Activated T-cell treated with anti-CD3 and anti-CD28 coated beads for 4 hours (primary cell): ENCODE measurements at places on chromosomes 12 and 14.

- no peak for DNase-seq
These were observed 55.5 kb upstream of the DYRK2 start for GRCh38 chr12:67593041-67593440.

DNA sequence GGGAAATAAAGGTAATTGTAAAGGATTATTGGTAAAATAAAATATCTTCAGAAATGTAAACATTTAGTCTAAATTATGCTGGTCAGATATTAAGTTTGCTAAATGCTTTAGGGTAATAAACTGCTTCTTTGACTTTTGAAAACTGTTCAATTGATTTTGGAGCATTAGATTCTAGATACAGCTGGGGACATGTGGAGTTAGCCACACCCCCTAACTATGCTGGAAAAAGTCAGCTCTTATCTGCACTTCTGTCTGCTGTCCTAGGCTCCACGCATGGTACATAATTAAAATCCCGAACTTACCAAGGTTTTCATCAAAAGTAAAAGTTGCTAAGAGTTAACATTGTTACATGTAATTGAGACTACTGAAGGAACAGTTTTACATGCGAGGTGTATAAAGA, 78.8 kb downstream of the ITPR2 start:
- DNase-seq = no peak

- DNase-seq = no peak
These were observed 103.4 kb downstream of the PAWR start for GRCh38 chr12:79587368-79587767.

DNA sequence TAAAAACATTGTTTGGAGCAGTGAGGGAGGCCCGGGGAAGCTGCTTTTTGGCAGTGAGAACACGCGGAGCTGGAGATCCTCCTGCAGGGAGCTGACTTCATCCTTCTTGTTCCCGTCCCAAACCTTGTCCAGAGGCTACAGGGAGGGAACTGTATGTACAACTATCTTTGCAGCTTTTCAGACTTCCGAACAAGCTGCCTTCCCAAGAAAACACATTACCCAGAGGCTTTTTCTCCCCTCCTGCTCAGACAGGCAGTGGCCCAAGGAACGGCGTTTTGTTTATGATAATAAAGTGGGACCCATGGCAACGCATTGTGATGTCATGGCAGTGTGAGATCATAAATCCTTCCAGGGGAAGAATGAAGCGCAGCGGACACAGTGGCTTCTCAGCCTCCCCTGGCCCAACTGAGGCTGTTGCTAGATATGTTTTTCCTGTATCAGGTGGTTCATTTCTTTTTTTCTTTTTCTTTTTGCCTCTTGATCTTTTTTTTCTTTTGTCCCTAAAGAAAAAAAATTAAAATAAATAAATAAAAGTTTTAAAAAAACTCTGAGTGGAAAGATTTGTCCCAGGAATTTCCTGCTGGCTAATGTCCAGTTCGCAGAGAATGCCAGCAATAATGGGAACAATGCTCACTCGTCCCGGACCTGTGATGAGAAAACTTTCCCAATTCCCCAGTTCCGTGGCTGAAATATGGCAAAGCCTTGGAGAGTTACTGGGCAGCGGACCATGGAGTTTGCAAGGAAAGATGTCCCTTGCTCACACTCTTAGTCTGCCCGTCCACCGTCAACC, 103.4 kb upstream of the MAP1LC3B2 start:
- no peak for DNase-seq

- DNase-seq = no peak
These were observed 17.9 kb upstream of the EML1 start for GRCh38 chr14:99775351-99775750.

GRCh38 chr12:113262710-113263109, 41.4 kb downstream of the TPCN1 start:
- no peak for DNase-seq

DNA sequence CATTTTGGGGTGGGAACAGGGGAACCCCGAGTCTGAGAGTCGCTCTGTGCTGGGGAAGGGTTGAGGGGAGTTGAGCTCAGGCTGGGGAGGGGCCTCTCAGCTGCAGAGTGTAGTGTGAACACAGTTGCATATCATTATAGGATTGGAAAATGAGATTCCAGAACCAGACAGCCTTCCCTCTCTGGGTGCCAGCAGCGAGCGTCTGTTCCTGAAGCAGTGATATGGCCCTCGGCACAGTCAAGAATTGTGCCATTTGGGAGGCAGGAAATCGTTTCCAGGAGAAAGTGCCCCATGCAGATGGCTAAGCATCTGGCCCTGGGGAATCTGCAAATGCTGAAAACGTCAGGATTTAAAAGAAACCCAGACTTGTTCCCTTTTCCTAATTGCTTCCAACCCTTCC, 70.4 kb upstream of the SFSWAP start:
- DNase-seq = no peak

DNA sequence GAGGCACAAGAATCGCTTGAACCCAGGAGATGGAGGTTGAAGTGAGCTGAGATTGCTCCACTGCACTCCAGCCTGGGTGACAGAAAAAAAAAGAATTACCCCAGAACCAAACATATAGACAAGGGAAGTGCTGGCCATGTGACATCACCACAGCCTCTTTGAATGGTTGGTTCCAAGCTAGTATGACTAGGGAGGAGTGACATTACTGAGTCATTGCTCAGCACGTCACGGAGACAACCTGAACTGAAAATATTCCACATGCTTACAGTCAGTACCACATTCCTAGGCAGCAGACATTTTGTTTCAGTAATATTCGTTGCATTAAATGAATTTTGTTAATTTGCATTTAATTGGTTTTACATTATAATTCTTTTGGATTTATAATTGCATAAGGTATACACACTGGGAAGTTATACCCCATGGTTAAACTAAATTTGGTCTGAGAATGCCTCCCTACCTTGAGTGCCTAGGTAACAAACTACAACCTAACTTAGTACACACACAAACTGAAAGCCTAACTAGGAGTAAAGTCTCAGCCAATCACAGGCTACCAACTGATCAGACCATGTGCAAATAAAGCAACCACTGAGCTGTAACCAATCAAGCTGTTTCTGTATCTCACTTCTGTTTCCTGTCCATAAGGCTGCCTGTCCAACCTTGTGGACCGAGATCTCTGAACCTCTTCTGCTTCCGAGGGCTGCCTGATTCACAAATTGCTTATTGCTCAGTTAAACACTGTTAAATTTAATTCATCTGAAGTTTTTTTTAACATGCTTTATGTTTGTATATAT, 164.4 kb downstream of the CAND1 start:
- DNase-seq = no peak

DNA sequence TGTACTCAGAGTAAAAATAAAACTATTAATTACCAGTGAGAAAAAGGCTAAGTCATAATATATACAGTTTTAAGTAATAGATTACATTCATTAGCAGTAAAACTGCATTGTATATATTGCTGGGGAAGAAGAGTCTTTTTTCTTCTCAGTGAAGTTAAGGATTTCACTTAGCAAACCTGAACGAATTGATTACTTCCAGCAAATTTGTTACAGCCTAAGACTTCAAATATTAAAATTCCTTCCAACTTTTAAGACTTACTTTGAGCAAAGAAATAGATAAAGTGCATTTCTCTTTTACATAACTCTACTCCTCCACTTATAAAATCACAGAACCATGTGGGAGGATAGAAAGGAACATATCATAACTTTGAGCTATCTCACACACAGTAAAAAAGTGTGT, 43.3 kb downstream of the PIK3C2G start:
- DNase-seq = no peak

GRCh38 chr14:61736751-61737150, 25.5 kb upstream of the SNAPC1 start:
- DNase-seq = no peak

- DNase-seq = no peak
These were observed 79.5 kb downstream of the FAR2 start for GRCh38 chr12:29228474-29229157.

GRCh38 chr14:93212432-93212831, 5.4 kb downstream of the UBR7 start:
- no peak for DNase-seq

DNA sequence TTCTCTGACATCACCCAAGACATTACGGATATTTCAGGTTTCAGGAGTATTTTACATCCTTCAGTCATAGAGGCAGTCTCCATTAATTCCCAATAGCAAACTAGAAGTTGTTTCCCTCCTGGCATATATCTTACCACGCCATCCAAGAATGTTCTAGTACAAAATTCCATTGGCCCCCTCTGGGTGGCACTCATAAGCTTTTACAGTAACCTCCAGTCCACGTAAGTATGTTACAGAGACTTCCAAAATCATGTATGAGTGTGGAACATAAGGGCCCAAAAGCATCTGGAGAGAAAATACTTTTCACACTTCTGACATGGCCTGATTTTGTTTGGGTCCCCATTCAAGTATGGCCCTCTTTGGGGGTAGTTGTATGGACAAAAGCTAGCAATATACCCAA, 58.1 kb upstream of the DHRS4 start:
- DNase-seq = no peak

GRCh38 chr14:67837011-67837624, 17.5 kb downstream of the RAD51B start:
- DNase-seq = peak; percentile 46

DNA sequence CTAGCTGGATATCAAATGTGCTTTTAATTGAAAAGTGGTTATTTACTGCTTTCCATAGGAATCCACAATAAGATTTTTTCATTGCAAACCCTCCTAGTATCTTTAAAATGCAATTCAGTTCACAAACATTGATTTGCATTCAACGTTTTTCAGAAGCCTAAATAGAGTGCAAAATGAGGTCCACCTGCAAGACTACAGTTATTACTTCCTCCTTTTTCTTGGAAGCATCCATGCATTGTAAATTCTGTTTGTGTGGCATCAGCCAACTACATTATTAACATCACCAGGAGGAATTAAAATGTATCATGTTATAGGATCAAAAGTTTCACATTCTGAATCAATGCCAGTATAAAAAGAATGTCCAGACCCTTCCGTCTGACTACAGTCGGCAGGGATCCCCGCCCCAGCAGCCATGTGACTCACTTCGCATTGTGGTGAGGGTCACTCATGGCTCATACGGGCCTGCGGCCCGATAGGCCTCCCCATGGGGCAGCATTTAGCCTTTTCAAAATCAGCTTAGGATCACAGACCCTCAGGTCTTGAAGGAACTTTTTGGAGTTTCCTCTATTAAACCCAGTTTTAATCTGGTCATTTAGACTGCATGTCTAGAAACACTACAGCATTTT, 46.3 kb downstream of the NTF3 start:
- DNase-seq = no peak

DNA sequence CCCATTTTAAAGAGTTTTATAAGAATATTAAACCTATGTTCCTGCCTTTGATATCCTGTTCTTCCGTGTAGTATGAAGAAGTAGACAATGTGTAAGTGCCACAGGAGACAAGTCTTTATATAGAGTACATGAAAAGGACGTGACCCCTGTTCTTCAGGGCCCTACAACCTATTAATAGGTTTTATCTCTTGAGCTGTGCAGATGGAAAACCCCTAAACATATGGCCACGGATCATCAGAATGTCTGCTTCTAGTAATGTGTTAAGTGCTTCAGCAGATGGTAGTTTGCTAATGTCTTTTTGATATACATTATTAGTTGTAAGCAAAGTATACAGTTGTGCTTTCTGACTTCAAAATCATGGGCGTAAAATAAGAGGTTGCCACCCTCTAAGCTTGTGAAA, 228.5 kb downstream of the PTPRO start:
- no peak for DNase-seq

DNA sequence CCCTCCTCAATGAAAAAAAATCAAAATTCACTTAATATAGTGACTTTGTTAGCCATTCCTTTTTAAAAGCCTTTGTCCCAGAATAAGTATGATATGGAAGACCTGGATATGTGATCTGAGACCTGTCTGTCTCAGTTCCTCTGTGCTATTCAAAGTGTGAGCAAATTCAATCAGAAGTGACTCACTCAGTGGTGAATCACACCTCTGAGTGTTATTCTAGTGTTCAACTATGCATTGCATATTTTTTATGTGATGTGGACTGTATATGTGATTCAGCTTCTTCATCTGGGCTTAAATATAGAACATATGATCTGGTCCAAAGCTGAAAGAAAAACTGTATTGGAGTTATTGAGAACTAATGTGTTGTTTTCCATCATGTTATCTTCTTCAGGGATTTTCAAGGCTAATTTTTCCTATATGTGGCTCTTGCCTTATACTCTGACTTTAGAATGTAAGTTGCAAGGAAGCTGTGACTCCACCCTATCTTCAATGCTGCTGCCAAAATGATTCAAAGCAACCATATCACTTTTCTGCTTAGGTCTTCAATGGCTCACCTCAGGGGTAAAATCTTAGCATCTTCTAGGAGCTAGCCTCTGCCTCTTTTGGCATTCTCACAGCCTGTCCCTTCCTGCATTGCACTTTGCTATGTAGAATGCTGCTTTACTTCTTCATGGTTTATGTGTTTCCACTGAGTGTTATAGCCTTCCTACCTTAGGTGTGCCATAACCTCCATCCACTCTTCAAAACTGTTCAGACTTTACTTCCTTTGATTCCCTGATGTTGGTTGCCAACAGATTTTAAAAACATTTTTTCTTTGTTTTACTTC, 169.8 kb downstream of the OTOGL start:
- no peak for DNase-seq

GRCh38 chr14:93072659-93073357, 42.9 kb downstream of the ITPK1 start:
- no peak for DNase-seq

GRCh38 chr12:69653703-69654102, 43.0 kb upstream of the LRRC10 start:
- DNase-seq = no peak

GRCh38 chr12:31732926-31733548, 4.2 kb upstream of the AMN1 start:
- no peak for DNase-seq

- DNase-seq = no peak
These were observed 28.8 kb downstream of the FERMT2 start for GRCh38 chr14:52922059-52922458.

DNA sequence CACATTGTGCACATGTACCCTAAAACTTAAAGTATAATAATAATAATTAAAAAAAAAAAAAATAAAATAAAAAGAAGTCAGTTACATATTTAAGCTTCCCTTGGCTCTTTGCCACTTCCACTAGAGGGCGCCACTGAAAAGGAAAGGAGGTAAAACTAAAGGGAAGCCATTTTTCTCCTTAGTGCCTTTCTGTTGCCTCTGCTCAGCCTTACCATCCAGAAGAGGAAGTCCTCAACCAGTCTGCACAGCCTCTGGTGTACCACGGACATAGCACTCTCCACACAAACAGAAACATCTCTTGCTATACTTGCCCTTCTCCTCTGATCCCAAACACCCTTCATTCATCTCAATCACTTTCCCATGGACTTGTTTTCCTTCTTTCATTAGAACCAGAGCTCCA, 169.0 kb upstream of the EEA1 start:
- DNase-seq = peak; percentile 61

DNA sequence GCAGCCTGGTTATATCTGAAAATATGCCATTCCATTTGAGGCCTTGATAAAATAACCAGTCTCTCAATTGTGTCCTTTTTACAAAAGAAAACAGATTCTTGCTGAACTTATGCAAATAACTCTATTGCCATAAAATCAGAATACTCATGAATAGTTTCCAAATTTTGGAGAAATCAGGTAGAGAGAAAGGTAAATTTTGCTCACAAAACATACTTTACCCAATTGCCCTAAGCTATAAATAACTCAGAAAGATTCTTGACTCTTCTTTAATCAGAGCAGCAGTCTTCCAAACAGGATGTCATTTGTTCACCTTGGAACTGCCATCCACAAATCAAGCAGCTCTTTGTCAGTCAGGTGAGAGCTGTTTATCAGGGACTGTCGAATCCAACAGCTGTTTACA, 12.6 kb downstream of the ZNF26 start:
- no peak for DNase-seq

- no peak for DNase-seq
These were observed 11.8 kb upstream of the CEBPE start for GRCh38 chr14:23130871-23131270.

- DNase-seq = no peak
These were observed 1.7 kb upstream of the NRIP2 start for GRCh38 chr12:2836574-2836973.
